ENCODE measurements at places on chromosomes 12 and 14.

- DNase-seq, result no peak
Measured at GRCh38 chr12:47736877-47737676, 11.8 kb upstream of the ENDOU start.

- DNase-seq, result no peak
Measured at GRCh38 chr12:72081777-72082176, 143.1 kb downstream of the TPH2 start.

DNA sequence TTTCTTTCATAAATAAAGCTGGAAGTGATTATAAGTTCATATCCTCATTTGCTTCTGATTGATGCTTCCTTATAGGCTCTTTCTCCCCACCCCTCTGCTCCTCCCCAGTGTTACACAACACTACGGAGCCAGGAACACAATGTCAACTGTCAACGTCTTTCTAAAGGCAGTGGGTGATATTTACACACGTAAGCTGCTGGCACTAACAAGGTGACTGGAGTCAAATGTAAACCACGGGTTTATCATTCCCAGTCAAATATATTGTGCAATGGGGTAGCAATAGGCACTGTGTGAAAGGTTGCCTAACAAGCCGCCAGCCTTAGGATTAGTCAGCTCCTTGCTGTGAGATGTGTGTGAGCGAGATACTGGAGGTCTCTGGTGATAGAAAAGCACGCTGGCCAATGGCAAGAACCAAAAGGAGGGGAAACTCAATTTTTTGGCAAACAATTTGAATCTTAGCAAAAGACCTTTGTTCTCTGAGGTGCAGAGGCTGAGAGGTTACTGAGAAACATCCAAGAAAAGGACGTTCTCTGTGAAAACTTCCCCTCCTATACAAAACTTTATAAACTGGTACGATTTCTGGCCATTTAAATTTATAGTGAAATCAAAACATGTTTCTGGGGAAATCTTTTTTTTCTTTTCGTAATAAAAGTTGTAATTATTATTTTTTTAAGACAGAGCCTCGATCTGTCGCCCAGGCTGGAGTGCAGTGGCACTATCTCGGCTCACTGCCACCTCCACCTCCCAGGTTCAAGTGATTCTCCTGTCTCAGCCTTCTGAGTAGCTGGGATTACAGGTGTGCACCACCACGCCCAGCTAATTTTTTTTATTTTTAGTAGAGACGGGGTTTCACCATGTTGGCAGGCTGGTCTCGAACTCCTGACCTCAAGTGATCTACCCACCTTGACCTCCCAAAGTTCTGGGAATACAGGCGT lies 22.3 kb upstream of the HECTD1 start:
- DNase-seq, result peak; percentile 50

DNA sequence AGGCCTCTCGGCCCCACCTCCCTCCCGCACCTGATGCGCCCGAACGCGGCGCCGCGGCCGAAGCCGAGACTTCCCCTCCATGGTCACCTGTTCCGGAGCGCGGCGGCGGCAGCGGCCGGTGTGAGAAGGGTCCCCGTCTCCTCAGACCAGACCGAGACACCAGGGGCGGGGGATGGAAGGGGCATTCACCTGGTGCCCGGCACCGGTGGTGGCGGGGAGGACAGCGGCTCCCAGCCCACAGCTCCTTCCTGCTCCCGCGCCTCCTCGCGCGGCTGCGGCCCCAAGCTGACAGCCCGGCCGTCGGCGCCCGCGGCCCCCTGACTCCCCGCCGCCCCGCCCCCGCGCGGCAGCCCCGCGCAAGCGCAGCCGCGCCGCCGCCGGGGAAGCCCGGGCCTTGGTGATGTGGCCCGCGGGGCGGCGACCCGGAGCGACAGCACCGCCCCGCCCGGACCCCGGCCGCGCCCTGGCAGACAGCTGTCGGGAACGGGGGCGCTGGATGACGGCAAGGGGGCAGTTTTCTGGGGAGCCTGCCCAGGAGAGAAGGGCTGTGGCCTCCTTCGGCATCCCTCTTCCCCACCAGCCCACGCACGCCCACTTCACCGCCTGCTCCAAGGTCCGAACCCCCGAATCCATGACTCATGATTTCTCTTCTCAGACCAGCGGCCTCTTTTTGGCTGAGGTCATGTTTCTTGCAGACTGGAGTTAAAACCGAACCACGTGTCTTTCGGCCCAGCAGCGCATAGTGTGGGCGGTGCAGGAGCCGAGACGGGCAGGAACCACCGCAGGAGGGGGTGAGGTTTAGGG lies at the start of gene SLC41A2:
Gene SLC41A2 (minus strand): TSS at position 290 of the 804 bp plus-strand sequence. CDS start 29,763 bp downstream, outside the sequence.
- peak; percentile 90 for DNase-seq
